ENCODE measurements at places on chromosomes 11 and 22.

- DNase-seq, result no peak
Measured at GRCh38 chr11:26219183-26220117, 112.5 kb upstream of the ANO3 start.

DNA sequence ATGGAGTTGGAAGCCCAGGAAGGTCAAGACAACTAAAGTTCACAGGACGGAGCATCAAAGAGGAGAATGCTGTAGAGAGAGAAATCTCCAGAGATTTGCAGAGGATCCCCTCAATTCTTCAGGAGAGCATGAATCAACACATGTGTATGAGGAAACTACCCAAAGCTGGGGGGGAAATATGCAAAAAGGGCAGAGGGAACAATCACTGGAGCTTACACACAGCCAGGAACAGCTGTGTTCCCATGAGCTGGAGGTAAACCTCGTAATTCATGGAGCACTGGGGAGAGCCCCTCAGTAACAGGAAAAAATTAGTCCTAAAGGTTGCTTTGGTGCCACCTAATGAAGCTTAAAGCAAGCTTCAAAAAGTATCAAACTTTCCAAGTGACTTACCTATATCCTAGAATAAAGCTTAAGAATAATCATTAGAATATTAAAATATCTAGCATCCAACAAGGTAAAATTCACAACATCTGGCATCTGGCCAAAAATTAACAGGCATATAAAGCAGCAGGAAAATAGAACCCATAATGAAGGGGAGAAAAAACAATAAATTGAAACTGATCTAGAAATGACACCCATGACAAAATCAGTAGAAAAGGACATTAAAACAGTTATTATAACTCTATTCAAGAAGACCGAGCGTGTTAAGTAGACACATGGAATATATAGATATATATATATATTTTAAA is 134.2 kb downstream of the STK33 start:
- DNase-seq, result no peak

GRCh38 chr11:795634-796564 is 2.2 kb downstream of the SLC25A22 start:
- peak; percentile 84 for DNase-seq

DNA sequence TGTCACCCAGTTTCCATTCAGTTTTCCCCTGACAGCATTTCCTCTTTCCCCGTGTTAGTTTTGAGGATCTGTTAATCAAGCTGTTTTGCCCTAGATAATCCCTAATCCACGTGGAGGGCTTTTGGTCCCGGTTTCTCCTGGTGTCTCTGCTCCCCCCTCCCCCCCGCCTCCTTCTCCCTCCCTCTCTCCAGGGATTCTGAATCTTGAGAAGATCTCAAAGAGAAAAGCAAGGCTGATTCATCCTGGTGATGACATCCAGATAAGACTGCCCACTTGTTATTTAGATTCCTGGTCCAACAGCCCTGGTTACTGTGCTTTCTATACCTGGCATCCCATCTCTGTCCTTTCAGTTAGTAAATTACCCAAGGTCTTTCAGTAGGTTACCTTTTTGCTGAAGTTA is 59.4 kb downstream of the KCNA4 start:
- DNase-seq, result no peak

GRCh38 chr22:35629406-35630216 is 12.5 kb upstream of the MB start:
- DNase-seq, result peak; percentile 85

GRCh38 chr11:46127150-46127638 is 5.9 kb upstream of the PHF21A start:
- DNase-seq, result peak; percentile 57

- no peak for DNase-seq
Measured at GRCh38 chr11:78698612-78699011, 123.9 kb upstream of the NARS2 start.

- DNase-seq, result no peak
Measured at GRCh38 chr22:19656541-19657251, 57.6 kb upstream of the SEPTIN5 start.

All from ureter (tissue), 1 donor.